RWPE1 (cell line): ENCODE measurements at places on chromosomes 6 and 20.

GRCh38 chr6:158290659-158291058, 21.6 kb upstream of the TULP4 start:
- no peak for DNase-seq

DNA sequence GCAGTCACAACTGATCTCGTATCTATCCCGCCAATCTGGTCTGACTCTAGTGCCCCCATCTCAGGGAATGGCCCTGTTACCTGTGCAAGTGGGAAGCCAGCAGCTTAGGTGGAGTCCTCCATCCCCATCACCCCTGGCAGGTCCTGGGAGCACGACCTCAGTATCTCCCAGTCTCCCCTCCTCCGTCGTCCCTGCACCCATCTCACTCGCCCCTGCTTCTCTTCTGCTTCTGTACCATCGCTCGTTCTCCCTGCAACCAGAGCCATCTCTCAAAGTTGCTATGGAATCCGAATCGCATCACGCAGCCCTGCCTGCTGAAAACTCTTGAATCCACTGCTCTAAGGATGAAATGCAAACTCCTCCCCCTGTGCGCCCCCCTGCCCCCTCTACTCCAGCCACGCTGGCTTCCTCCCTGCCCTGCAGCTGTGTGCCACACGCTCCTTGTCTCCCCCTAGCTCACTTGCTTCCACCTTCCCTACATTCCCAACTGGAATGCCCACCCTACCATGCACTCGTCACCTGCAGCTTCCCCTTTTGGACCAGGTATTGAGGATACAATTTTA, 64.0 kb upstream of the PTGIS start:
- no peak for DNase-seq

GRCh38 chr20:37283530-37284195, 5.8 kb upstream of the MANBAL start:
- DNase-seq = no peak

DNA sequence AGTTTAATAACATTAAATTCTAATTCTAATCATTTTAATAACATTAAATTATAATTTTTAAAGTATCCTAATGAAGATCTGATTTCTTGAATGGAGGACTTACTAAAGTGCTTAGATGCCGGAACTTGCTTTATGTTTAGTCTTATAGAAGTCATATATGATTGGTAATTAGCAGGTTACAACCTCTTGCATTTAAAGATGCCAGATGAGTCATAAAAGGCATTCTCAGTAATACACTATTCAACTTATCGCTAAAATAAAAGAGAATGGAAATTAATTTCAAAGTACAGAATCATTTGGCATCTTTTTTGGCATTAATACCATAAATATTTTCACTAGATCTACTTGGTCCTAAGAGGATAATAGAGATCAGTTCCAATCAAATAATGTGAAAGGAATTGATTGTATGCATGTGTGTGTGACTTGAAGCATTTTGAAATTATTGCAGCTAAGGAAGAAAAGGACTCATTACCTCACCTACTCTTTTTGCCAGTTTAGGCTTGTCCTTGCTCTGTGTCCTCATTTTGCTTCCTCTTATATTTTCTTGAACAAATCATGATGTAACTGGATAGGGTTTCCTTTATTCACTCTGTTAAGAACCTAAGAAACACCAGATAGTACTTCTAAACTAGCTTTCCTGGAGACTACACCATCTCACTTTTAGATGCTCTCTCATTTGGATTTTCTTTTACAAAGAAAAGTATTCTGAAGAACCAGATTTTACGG, 2.7 kb downstream of the COL21A1 start:
- no peak for DNase-seq

- peak; percentile 64 for DNase-seq
Measured at GRCh38 chr20:47620808-47621805, 119.4 kb downstream of the NCOA3 start.

DNA sequence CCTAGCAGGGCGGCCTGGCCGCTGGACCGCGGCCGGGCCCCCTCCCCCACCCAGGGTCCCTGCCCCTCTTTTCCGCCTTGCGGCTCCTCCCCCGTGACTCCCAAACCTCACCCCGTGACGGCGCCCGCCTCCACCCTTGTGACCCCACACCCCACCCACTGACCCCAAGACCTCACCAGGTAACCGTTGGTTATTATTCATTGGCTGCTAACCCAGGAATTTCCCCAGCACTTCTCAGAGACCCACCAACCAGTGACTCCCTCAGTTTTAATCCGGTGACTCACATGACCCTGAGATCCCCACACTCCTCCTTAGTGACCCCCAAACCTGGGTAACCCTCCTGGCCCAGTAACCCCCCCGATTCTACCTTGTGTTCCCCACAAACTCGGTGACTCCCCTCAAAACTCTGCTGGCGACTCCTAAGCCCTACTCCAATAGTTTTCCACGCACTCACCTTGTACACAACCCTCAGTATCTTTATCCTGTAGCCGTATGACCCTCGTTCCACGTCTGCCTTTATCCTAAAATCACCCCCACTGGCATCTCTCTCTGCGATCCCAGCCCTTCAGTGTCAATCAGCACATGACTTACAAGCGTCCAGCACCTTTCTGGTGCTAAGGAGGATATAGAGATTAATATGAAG, 534 bp downstream of the ZNF76 start:
- DNase-seq = peak; percentile 86

DNA sequence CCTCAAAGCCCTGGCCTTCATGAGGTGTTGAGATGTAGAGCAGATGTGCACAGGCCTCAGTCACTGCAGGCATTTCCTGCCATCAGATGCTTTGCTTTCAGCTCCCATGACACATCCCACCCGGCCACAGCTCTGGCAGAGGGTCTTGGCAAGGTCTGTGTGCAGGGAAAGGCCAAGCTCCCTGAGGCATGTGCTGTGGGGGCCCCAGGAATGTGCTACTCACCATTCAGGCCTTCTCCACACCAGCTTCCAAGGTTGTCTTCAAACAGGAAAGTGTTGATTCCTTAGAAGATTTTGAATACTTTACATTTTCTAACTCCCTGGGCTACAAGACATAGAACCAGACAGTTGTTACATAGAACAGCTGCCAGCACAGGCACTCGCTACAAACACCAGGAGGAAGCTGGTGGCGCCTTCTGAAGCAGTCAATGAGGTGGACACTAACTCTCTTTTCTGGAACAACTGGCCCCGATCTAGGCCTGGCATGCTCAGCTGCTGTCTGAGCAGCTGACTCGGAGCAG, 27.8 kb downstream of the CASS4 start:
- no peak for DNase-seq

GRCh38 chr6:116387374-116387773, 16.6 kb downstream of the DSE start:
- peak; percentile 75 for DNase-seq

GRCh38 chr6:113292646-113293422, 564.3 kb upstream of the MARCKS start:
- no peak for DNase-seq

GRCh38 chr6:136599329-136600011, 49.2 kb upstream of the MAP7 start:
- DNase-seq = no peak

- DNase-seq = peak; percentile 11
Measured at GRCh38 chr6:89830170-89830809, 610 bp downstream of the CASP8AP2 start.

DNA sequence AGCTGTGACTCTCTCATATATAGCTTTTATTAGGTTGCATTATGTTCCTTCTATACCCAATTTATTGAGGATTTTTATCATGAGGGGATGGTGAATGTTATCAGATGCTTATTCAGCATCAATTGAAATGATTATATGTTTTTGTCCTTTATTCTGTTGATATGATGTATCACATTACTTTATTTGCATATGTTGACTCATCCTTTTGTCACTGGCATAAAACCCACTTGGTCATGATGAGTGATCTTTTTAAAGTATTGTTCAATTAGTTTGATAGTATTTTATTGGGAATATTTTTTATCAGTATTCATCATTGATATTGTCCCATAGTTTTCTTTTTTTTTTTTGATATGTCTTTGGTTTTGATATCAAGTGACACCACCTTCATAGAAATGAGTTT, 529.9 kb downstream of the MMUT start:
- DNase-seq = no peak
